Cortex of kidney (tissue), 1 donor: ENCODE measurements at places on chromosomes 6 and 20.

GRCh38 chr6:104771258-104771832 is 88.4 kb downstream of the HACE1 start:
- no peak for DNase-seq

DNA sequence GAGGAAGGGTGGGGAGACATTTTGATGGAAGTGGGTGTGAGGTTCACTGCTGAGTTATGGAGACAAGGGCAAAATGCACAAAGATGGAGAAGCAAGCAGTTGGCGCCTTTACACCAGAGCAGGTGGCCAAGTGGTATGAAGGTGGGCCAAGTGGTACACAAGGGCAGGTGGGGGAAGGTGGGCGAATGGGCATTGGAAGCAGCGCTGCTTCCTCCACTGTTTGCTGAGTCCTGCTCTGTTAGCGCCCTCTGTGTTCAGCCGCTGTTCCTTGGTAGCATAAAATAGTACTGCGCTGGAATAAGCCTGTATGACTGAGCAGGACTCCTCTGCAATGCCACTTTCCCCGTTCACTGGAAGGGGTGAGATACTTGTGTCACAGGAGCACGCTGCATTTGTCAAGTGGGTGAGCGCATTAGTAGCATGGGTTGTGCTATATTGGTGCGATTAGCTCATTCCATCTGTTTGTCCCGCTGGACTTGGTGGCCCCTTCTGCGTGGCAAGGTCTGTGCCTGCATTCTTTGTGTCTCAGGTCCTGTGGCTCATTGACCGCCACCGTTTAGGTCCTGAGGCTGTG is 116.4 kb downstream of the TOX2 start:
- no peak for DNase-seq

DNA sequence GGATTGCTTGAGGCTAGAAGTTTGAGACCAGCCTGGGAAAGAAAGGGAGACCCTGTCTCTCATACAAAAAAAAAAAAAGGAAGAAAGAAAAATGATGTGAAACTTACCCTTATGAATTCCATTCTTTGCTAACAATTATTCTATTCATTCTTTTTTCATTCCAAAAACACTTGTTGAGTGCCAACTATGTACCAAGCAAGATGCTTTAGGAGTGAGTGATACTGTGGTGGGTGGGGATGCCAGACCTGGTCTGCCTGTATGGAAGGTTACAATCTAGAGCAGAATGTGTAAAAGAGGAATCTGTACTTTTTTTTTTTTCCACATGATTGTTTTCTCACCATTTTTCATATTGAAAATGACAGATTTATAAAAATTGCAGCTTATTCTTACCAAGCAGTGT is 73.8 kb upstream of the TULP1 start:
- no peak for DNase-seq

- no peak for DNase-seq
These were observed 2.7 kb downstream of the FBXO9 start for GRCh38 chr6:53067849-53068361.

DNA sequence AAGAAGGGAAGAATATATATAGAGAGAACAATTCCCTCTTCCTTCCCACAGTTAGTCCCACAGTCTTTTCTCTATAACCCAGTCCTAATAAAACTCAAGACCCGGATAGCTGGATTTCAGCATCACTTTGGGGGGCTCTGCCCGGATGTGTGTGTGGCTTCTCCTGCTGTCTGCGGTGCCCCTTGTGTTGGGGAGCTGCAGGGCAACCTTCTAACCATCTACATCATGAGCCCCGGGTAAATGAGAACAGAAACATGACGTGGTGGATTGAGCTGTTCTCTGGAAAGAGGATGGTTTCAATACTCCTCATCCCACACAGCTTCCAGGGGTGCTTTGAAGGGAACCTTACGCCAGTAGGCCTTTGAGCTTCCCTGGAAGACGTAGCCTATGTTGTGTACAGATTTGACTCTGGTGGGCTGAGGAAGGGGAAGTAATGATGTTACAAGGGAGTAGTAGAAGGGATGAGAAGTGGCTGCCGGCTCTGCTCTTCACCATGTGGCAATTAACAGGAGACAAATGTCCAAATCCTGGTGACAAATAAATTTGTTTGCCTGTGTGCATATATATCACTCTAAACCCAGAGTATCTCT is 13.5 kb upstream of the PRDM1 start:
- no peak for DNase-seq

DNA sequence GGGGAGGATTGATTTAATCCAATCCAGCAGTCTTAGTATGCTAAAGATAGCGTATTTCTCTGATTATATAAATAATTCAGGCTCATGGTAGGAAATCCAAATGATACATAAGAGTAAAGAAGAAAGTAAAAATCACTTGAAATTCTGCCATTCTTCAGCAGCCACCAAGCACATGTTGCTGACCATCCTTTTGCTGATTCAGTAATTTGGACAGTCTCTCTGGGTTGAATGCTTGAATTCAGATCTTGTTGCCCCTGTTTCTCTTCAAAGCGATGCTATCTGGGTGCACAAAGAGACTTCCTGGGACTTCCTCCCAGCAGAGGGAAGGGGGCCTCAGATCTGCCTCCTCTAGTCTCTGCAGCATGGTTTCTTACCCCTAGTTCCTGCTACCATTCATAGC is 609.1 kb downstream of the UTRN start:
- DNase-seq, result no peak

DNA sequence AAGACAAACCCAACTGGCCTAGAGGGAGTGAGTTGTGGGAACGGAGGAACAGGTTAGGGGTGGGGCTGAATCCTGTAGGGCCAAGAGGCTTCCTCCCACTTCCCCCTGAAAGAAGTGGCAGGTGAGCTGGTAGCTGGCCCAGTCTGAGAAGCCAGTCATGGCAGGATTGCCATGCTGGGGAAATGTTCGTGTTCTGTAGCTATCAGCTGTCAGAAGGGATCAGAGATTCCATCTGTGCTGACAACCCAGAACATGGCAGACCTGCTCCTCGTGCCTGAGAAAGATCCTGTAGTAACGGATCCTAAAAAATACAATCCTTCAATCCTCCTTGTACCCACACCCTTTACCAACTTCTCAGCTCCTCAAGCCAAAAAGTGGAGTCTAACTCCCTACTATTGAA is 43.0 kb downstream of the BANF2 start:
- DNase-seq, result no peak

GRCh38 chr6:40623178-40623577 is 36.0 kb upstream of the LRFN2 start:
- no peak for DNase-seq

GRCh38 chr6:101711518-101711917 is 318.0 kb downstream of the GRIK2 start:
- no peak for DNase-seq

- no peak for DNase-seq
These were observed 81.1 kb upstream of the SMIM8 start for GRCh38 chr6:87241304-87241703.

- no peak for DNase-seq
These were observed 69.2 kb upstream of the CDYL start for GRCh38 chr6:4707011-4707410.

DNA sequence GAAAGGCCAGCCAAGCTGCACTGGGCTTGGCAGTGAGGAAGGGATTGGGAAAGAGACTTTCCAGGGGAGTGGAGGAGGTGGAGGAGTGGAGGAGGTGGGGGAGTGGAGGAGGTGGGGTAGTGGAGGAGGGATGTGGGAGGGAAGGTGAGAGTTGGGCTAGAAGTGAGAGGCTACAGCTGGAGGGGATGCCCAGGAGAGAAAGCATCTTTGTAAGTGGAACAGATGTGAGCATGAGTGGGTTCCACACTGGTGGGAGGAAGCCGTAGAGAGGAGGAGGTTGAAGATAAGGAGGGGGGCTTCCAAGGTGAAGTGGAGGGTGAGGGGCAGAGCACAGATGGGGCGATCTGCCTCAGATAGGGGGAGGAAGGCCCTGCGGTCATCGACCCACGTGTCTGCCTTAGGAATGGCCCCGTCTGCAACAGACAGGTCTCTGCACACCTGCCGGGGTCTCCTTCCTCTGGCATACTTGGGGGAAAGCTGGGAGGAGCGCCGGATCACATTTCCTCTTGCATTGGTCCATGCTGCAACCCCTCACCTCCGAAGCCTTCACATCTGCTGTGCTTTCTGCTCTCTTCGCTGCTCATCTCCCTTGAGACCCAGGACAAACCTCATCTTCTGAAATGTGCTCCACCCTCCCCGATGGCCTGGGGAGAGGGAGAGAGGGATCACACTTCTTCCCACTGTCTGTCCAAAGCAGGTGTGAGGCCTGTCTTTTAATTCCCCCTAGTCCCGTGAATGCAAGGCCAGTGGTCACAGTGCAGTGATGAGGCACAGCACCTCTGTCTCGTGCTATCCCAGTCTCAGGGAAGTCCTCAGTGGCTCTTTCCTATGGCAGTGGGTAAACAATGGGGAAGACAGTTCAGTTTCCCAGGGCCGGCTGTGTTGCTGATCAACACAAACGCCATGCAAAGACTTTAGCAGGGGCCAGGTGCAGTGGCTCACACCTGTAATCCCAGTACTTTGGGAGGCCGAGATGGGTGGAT is 48.6 kb upstream of the SNX9 start:
- DNase-seq, result no peak

GRCh38 chr20:62266340-62266739 is 28.0 kb downstream of the OSBPL2 start:
- DNase-seq, result no peak

- no peak for DNase-seq
These were observed 157.7 kb upstream of the LRFN2 start for GRCh38 chr6:40744835-40745234.

DNA sequence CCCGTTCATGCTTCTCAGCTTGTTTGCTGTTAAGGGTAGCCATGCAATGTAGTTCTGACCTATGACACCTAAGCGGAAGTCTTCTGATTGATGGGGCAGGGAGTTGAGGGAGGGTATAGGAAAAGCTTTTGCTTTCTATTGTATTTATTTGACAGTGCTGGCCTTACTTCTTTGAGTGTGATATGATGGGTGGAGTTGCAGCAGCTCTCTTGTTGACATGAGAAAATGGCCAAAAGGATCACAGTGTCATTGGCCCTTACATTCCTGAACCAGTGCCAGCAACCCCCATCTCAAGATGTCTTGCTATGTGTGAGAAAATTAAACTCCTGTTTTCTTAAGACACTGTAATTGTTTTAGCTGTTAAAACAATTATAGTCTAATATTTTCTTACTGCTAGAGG is 117.5 kb downstream of the SAMD5 start:
- no peak for DNase-seq

- DNase-seq, result no peak
These were observed 618.4 kb downstream of the MMUT start for GRCh38 chr6:48844696-48845095.

DNA sequence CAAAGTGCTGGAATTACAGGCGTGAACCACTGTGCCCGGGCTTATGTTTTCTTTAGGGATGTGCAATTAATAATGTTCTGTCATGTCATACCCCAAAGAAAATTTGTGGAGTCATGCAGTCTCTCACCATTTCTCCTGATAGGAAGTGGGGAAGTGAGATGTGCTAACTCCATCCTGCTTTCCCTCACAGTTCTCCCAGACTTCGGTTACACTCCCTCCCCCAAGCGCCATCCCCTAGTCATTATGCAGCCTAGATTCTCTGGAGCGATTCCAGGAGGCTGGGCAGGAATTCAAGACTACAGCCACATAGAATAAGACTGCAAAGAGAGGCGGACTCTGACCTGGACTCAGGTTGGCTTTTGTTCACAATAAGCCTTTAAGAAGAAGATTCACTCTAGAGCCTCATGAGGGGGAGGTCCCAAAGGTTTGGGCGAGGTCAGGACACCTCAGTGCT is 271.4 kb downstream of the ALDH8A1 start:
- DNase-seq, result no peak

GRCh38 chr6:158708239-158708638 is 58.4 kb downstream of the SYTL3 start:
- DNase-seq, result no peak

GRCh38 chr20:23637282-23638221 is at the start of gene CST3:
Gene CST3 (minus strand): TSS chr20:23637955. CDS start chr20:23637862, 93 bp downstream.
- no peak for DNase-seq
